ENCODE measurements at places on chromosomes 13 and 19.

DNA sequence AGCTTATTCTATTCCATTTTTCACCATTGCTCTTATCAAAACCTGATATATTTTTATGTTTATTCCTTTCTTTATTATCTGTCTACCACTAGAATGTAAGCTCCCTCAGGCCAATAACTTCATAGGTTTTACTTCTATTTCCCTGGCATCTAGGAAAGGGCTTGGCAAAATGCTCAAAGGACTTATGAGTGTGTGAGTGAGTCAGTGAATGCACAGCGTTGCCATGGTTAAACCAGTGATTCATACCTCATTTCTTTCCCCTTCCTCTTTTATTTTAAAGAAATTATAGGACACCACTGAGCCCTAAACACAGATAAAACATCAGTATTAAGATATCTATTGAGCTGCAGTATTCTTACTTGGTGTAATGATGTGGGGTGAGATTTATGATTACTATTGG lies 162.1 kb downstream of the GPC6 start:
- DNase-seq: no peak

DNA sequence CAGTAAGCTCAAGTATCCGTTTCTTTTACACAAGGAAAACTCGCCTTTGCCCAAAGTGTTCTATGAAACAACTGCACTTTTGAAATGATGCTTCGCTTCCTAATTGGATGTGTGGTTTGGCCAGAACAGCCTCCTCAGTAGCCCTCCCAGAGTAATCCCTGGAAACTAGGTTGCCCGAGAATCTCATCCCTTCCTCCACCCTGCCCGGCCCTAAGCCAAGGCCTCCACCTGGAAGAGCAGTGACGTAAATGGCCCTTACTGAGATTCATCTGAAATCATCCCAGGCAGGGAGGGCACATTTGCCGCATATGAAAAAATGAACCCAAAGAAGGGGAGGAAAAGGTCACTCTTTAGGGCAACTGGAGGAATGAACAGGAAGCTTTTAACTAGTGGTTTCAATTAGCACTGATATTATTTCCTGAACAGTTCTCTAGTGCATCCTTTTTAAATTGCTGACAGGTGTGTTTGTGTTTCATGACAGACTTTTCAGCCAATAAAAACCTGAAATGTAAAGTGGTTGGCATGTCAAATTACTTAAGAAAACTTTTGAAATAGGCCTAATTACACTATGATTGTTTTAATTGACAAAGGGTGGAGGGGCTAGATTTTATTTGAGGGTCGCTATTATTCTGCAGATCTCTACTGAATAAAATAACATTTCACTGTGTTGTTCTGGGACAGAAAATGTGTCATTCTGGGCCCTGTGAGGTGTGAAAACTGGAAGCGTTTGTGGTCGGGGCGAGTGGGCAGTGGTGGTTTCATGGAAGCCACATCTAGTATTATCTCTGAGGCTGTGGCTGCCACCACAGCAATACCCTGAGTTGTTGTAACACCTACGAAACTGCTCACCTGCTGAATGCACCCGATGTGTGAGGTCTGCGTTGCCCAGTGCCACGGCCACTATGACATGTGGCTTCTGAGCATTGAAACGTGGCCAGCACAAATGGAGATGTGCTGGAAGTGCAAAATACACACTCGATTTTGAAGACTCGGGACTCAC lies 112.1 kb downstream of the ZIC5 start:
- no peak for DNase-seq

- no peak for DNase-seq
These were observed 17.5 kb downstream of the C13orf42 start for GRCh38 chr13:51093574-51093973.

- no peak for DNase-seq
These were observed 306.5 kb downstream of the DLEU7 start for GRCh38 chr13:50537029-50537428.

- no peak for DNase-seq
These were observed 12.4 kb downstream of the WDR87 start for GRCh38 chr19:37893845-37894575.

GRCh38 chr19:18226956-18227780 lies 930 bp upstream of the PDE4C start:
- no peak for DNase-seq

GRCh38 chr13:83150616-83151307 lies 731.5 kb downstream of the SLITRK1 start:
- DNase-seq: no peak

DNA sequence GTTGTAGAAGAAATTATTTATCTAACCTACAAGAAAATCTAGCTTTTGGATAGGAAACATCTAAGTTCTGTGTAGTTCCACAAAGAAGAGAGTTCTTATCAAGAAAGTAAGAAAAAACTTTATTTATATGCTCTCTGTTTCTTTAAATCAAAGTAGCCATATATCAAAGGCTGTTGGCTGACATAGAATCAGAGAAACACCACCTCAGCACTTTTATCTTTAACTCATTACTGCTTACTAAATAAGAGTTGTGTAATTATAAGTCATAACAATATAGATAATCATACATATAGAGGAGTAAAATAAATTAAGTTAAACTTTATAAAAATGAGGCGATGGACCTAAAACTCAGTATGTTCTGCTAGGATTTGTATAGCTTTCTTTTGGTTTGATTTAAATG lies 570.6 kb downstream of the PCDH17 start:
- DNase-seq: no peak

GRCh38 chr19:7533925-7534480 lies 1.5 kb upstream of the PNPLA6 start:
- peak; percentile 73 for DNase-seq

GRCh38 chr19:35403116-35403760 lies 32.4 kb downstream of the GPR42 start:
- no peak for DNase-seq

GRCh38 chr13:25847635-25848626 lies 203.9 kb downstream of the SHISA2 start:
- no peak for DNase-seq

DNA sequence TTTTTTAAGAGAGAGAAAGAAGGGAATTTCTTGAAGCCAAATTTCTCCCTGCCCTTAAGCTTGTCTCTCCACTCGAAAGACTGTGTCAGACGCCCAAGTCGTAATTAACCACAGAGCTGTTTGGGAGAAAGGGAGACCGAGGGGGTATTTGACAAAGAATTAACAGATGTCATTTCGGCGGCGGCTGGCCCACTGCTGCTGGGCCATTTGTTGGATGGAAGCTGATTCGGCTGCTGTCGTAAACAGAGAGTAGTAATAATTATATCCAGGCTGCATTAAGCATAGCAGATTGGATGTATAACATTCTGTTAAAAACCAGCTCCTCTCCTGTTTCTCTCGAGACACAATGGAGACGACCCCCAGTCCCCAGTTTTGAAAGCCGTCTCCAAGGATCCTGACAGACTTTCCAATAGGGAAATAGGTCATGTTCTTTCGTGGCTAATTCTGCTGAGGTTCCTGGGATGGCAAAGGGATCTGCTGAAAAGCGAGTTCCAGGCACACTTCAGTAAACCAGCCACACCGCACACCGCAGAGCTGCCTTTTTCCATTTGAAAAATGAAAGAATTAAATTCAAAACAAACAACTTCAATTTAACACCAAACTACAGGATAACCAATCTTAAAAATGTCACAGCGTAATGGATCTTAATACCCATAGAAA lies 71.5 kb downstream of the KCTD15 start:
- no peak for DNase-seq

DNA sequence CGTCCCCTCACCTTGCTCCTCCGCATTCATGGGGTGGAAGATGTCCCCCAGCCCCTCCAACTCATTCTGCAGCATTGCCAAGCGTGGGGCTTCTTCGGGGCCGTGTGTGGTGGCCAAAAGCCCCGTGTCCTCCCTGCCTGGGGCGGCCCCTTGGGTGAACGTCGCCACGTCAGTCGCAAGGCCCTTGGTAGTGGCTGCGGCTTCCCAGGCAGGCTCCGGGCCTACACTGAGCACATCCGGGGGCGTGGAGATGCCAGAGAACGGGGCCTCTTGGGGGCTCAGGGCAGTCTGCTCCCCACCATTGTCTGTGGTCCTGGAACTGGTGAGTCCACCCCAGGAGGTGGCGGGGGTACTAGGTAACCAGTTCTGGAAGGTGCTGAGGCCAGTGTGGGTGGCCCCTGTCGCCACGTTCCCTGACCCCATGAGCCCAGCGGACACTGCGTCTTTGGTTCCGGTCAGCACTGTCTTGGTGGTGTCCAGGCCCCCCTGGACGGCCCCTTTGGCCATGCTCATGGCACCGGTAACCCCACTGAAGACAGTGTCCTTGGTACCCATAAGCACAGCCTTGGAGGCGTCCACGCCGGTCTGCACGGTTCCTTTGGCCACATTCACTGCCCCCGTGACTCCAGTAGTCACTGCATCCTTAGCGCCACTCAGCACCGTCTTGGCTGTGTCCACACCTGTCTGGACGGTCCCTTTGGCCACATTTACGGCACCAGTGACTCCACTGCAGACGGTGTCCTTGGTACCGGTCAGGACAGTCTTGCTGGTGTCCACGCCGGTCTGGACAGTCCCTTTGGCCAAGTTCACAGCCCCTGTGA lies 7.6 kb downstream of the PLIN4 start:
- DNase-seq: no peak

- DNase-seq: no peak
These were observed 69.1 kb downstream of the ALOX5AP start for GRCh38 chr13:30804474-30804873.

- DNase-seq: no peak
These were observed 353.0 kb downstream of the NDFIP2 start for GRCh38 chr13:79833991-79834390.

- peak; percentile 79 for DNase-seq
These were observed 67.0 kb upstream of the STARD13 start for GRCh38 chr13:33352526-33352925.

Data from NCI-H1092 treated with DMSO at 0.1 percent for 48 hours (cell line).